Fibroblast of villous mesenchyme (primary cell): ENCODE measurements at places on chromosomes 5 and 9. TPM values are rescaled to one million over a fixed set of nuclear protein-coding genes. Genes with fewer than 3 reads are reported as not detected.

The TNC gene
- total RNA-seq = 371 and 386 TPM in 2 replicates

The SPINK13 gene
- total RNA-seq = not detected in 2 replicates

The C9orf153 gene
- total RNA-seq = 0.32 TPM in 1 of 2 replicates, not detected in the other

The CD14 gene
- total RNA-seq = 0.97 and 2.2 TPM in 2 replicates

The KIF2A gene
- total RNA-seq = 58.3 and 69.1 TPM in 2 replicates
